ENCODE measurements at places on chromosomes 6 and 20.
A peak's percentile ranks its signal among the peaks of the same experiment; 100 is the strongest.

DNA sequence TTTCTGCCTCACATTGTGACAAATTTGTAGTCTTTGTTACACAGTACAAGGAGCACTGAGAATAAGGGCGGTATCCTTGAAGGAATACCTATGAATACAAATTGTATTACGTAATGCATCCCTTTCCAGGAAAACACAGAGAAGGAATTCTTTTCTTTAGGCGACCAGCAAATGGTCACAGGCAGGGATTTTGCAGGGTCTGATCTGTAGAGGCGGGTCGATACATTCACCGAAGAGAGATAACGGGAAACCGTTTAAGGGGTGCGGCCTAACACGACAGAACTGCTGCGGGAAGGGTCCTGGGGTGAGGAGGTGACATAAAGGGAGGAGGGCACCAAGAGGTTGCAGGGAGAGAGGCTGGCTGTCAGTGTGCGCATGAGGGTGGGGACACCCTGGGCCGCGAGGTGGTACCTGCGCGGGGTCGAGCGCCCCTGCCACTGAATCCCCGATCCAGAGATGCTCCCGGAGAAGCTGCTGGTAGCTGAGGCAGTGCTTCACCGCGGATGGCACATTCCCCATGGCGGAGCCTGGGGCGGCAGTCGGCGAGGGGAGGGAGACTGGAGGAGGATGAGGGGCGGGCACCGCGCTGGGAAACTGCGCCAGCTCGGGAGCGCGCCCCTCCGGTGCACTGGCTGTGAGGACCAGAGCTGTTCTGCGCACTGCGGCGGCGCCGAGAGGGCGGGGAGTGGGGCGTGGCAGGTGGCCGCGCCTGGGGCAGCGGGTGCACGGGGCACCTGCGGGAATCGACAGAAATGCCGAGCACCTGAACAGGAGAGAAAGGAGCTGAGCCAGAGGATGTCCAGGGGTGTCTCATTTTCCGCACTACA is at the start of gene HMGCLL1:
Gene HMGCLL1, minus strand, starts transcription at position 656 of the 827 bp plus-strand sequence. Its CDS starts 137 bp downstream, at position 519.
- DNase-seq = no peak

- DNase-seq = no peak
These were observed 40.9 kb downstream of the PSMB1 start for GRCh38 chr6:170512249-170512648.

- no peak for DNase-seq
These were observed 11.7 kb downstream of the SIM1 start for GRCh38 chr6:100452998-100453397.

DNA sequence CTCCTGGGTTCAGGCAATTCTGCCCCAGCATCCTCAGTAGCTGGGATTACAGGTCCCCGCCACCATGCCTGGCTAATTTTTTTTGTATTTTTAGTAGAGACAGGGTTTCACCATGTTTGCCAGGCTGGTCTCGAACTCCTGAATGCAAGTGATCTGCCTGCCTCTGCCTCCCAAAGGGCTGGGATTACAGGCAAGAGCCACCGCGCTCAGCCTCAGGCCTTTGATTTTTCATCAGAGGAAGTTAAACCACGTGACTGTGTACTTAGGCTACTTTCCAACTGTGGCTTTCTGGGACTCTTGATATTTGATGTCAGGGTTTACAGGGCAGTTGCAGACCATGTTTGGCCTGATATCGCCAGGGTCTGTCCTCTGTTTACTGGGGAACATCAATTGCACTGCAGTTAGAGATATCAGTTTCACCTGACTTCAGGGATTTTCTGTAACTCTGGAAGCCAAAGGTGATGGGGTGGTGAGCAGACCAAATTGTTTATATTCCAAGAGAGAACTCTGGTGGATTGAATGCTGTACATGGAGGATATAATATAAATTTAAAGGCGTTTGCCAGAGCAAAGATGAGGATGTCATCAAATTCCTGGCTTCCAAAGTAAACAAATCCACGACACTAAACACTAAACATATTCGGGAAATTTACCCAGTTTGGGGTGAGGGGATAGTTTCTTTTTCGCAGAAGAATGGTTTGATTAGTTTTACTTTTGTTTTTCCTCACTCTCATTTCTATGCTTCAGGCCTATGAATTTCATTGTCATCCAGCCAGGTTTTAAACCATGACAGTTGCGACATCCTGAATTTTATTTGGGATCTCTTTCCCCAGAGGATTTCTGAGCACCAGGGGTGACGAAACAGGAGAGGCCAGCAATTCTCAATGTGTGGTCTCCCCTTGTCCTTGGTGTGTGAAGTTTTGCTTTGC is 4.2 kb downstream of the PSMF1 start:
- no peak for DNase-seq

DNA sequence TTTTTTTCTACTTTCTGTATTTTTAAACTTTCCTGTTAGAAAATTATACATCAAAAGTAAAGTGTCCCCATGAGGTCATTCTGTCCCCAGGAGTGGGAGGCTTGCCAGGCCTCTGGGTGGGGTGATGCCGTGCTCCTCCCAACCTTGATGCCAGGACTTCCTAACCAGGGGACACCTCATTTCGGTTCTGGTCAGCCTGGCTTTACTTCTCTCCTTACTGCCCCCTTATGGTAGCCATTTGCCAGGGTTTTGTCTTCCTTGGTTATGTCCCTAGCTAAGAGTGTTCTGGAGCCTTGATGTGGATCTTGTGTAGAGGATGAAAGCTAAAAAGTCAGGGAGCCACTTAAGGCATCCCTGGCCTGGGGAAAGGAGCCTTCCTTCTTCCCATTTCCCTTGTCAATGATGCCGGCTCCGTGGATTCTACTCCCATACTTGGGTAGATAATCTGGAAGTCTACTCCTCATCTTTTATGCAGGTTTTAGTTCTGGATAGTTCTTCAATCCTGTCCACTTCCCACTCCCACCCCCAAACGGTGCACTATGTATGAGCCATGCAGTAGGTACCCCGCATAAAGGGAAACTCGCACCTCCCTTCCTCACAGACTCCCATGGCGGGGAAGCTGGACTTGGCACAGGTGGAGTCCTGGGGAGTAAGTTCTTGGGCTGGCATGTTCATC is 164.1 kb upstream of the SALL4 start:
- DNase-seq = no peak

DNA sequence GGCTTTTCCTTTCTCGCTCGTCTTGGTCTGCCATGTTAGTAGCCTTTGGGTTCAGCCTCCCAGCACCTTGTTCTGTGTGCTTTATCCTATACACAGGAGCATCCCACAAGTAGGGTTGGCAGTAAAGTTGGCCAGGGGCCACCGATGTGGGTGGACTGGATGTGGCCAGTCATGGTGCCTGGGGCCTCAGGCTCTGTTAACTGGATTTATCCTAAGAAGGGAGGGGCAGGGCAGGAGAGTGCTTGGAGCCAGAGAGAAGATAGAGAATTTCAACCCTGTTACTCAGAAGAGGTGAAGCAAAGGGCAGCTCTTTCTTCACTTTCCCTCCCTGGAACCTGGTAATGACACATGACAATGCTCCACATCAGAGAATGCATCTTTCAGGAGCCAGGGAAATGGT is 14.1 kb upstream of the SIRPB2 start:
- DNase-seq = no peak

- DNase-seq = no peak
These were observed 145.3 kb upstream of the ECI2 start for GRCh38 chr6:4280707-4281106.

DNA sequence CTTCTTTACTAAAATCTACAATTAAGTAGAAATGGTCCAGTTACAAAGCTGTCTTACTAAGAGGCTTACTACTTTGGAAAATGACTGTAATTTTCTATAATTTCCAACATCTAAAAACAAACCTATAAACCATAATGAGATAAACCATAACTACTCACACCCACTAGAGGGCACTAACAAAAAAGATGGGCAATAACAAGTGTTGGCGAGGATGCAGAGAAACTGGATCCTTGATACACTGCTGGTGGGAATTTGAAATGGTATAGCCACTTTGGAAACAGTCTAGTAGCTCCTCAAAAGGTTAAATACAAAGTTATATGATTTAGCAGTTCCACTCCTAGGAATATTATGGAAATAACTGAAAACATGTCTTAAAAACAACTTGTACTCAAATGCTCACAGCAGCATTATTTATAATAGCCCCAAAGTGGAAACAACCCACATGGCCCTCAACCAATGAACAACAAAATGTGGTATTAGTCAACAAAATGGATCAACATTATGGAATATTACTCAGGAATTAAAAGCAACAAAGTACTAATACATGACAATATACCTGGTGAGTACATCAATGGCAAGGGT is 50.6 kb downstream of the GJA10 start:
- DNase-seq = no peak

DNA sequence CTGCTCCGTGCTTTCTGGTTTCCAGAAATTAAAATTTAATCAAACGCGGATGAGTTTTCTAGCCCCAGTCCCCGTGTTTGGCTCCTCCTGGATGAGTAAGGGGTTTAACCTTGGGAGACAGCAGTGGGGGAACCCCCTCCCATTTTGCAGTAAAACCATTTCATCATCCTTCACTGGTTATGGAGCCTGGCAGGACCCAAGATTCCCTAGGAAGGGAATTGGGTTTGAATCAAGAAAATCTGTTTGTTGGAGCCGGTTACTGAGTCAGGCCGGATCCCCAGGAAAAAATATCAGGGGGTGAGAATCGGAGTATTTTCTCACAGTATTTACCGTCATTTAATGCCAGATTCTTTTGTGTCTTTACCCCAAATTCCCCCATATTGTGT is 754 bp downstream of the YWHAB start:
- no peak for DNase-seq

GRCh38 chr6:150751296-150751695 is 114.2 kb upstream of the MTHFD1L start:
- no peak for DNase-seq

DNA sequence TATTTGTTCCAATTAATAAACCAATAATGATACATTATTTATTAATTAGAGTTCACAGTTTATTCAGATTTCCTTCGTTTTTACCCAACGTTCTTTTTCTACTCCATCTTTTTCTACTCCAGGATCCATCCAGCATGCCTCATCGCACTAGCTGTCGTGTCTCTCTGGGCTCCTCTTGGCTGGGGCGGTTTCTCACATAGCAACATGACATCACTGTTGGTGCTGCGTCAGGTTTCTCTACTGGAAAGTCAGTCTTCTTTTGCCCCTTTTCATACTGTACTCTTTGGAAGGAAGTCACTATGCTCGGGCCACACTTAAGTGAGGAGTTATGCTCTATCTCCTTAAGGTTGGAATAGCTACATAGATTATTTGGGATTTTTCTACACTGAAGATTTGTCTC is 13.7 kb upstream of the SOX12 start:
- no peak for DNase-seq

DNA sequence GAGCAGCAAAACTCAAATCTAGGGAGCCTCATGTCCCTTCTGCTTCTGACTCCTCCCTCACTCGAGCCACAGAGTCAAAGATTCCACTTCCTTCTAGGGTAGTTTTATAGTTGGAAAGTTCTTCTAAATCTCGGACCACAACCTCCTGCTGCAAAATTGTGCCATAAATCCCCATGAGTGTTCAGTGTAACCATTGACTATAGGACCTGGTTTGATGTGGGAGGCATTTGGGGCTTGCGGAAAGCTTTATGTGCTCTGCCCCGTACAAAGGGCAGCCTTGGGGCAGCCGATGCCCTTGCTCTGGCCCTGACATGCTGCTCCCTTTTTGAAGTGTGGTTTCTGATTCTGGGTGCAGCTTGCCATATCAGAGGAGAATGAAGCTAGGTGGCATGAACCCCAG is 43.6 kb upstream of the IER3 start:
- no peak for DNase-seq

GRCh38 chr6:3786141-3786540 is 34.6 kb upstream of the PXDC1 start:
- DNase-seq = no peak

GRCh38 chr6:16591396-16592222 is 169.7 kb downstream of the ATXN1 start:
- no peak for DNase-seq

- DNase-seq = no peak
These were observed 51.3 kb downstream of the GRM4 start for GRCh38 chr6:34094474-34095135.

GRCh38 chr20:61306937-61307475 is 54.9 kb downstream of the CDH4 start:
- no peak for DNase-seq

DNA sequence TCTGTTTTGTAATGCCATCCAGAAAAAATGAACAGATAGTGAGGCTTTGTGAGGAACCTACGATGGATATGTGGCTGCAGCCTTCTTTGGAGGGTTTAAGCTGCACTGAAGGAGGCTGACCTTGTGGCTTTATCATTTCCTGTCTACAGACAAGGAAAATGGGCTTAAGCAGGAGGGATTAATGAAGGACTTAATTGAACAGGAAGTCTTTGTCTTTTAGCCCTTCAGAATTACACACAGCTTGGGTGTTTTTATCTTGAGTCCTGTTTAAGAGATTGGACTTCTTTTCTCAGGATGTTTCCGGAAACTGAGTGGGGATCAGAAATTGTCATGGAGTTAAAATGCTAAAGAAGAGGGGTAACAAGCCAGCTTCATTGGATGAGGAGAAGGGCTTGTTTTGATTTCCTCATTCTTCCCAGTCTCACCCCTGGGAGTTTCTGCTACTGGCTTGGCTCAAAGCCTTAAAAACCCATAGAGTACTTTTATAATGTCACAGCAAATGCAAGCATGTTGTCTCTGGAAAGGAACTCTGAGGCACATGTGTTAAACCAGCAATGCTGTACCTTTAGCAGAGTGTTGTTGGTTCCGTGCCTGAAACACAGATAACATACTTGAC is 193.6 kb downstream of the JARID2 start:
- no peak for DNase-seq

DNA sequence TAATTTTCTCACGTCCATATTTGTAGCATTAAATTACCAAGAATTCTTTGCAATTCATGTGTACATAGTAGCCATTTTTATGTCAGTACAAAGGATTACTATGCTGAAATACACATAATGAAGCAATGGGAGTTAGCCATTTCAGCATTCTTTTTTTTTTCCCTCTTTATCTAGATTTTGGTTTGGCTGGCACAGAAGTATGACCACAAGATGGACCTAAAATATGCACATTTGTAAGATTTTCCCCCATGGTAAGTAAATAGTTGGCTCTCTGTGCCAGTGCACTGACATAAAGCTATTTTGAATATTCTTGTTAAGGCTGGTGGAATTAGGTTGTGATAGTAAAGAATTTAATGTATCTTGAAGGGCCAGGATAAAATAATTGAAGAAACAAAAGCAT is 486.1 kb upstream of the BTBD3 start:
- no peak for DNase-seq

DNA sequence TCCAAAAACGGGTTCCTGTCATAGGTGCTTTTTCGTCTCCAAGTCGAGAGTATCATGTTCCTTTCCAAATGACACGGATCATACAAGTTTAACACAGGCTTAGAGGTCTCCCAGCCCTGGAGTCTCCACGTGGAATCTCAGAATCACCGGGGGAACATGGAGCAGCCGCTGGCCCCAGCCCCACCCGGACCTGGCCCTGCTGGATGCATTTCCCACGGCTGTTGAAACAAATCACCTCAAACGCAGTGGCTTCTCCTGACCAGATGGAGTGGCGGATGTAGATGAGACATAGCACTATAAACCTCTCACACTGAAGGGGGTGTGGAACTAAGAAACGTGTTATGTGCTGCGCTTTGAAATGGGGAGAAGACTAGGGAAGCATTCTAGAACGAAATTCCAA is 70.0 kb upstream of the FRMD1 start:
- no peak for DNase-seq

GRCh38 chr6:125986301-125987025 is at the start of gene TRMT11:
Gene TRMT11, plus strand, starts transcription at chr6:125986540. Its CDS starts 11 bp downstream, at chr6:125986551.
- DNase-seq = peak; percentile 50

- DNase-seq = no peak
These were observed 25.4 kb upstream of the BCAS1 start for GRCh38 chr20:54095824-54096223.

GRCh38 chr6:39200498-39201020 is 28.7 kb downstream of the KCNK5 start:
- no peak for DNase-seq

All from stimulated activated CD8-positive, alpha-beta memory T cell treated with anti-CD3 and anti-CD28 coated beads, Interleukin-15, amount 100 ng/mL, for 1 hour (primary cell).